GM13976 (cell line): ENCODE measurements at places on chromosomes 12 and 14.

GRCh38 chr12:32647275-32647674 lies 31.8 kb upstream of the DNM1L start:
- no peak for DNase-seq

DNA sequence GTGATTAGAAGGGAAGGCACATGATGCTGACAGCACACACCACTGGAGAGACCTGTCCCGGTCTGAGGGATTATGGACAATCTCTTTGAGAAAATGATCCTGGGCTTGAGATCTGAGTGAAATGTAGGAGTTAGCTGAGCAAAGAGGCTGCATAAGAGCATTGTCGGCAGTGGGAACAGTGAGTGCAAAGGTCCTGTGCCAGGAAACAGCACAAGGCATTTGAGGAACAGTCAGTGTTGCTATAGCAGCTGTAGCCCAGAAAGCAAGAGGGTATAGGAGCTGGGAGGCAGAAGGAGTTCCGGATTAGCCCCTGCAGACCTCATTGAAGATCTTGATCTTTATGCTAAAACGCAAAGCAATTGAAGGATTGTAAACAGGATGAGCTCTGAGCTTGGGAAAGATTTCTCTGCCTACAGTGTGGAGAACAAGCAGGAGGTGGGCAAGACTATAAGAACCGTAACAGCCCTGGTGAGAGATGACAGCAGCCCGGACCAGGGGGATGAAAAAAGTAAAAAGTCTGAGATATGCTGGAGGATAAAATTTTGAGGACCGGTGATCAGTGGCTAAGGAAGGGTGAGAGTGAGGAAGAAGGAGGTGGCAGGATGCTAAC lies 28.5 kb downstream of the CFL2 start:
- DNase-seq, result no peak

DNA sequence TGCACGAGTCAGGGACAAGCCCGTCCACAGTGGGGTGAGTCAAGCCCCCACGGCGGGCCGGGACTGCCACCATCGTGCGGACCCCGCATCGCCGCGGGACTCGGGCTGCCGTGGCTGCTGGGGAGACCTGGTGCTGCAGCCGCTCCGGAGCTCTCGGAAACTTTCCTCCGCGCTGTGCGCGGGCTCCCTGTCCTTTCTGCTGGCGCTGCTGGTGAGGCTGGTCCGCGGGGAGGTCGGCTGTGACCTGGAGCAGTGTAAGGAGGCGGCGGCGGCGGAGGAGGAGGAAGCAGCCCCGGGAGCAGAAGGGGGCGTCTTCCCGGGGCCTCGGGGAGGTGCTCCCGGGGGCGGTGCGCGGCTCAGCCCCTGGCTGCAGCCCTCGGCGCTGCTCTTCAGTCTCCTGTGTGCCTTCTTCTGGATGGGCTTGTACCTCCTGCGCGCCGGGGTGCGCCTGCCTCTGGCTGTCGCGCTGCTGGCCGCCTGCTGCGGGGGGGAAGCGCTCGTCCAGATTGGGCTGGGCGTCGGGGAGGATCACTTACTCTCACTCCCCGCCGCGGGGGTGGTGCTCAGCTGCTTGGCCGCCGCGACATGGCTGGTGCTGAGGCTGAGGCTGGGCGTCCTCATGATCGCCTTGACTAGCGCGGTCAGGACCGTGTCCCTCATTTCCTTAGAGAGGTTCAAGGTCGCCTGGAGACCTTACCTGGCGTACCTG lies 1.1 kb downstream of the PDE3A start:
- DNase-seq, result peak; percentile 35

DNA sequence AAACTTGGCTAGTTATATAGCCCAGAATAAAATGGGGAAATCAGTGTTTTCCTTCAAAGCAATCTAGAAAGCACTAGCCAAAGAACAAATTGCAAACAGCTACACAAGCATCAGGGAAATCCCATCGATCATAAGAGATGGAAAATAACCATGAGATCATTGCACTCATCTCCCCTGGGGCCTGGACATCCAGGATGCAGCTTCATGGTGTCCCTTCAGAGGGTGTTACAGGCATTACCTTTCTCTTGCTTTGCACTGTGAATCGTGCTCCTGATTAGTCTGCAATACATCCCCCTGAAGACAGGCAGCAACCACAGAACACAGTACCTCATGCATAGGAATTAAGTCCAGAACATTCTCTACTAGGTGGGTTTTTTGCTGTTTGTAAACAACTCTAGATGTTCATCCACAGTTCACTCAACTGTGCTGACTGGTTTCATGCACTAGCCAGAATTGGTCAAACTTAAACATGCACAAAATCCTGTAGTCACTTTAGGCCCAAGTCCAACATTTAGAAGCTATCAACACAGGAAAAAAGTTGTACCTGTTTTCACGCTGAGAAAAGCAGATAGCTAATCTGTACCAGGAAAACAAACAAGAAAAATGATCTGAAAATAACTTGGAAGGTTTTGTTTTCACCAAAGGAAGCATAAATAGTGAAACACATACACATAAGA lies 120.1 kb downstream of the ZFP36L1 start:
- no peak for DNase-seq

GRCh38 chr12:63787306-63787705 lies 7.6 kb downstream of the RXYLT1 start:
- no peak for DNase-seq

DNA sequence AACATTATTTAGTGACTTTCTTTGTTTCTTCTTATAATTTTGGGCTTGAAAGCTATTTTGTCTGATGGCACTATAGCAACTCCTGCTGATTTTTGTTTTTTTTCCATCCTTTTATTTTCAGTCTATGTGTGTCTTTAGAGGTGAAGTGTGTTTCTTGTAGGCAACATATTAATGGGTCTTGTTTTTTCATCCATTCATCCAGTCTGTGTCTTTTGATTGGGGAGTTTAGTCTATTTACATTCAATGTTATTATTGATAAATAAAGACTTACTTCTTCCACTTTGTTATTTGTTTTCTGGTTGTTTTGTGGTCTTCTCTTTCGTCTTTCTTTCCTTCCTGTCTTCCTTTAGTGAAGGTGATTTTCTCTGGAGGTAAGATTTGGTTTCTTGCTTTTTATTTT lies 198.0 kb downstream of the CRADD start:
- no peak for DNase-seq

DNA sequence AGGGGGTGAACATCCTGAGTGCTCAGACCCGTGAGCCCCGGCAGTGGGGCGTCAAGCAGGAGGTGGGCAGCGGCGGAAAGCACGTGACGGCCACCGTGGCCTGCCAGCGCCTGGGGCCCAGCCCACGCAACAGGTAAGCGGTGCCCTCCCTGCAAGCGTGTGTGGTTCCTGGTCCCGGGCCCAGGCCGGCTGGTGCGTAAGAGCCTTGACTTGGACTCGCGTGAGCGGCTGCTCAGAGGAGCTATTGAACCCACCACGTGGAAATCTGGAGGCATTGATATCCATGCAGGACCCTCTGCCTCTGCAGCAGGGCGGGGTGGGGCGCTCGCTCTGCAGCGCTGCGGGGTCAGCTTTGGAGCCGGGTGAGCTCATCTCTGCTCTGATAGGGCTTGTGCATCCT lies 277.0 kb downstream of the TMEM132C start:
- DNase-seq, result no peak

DNA sequence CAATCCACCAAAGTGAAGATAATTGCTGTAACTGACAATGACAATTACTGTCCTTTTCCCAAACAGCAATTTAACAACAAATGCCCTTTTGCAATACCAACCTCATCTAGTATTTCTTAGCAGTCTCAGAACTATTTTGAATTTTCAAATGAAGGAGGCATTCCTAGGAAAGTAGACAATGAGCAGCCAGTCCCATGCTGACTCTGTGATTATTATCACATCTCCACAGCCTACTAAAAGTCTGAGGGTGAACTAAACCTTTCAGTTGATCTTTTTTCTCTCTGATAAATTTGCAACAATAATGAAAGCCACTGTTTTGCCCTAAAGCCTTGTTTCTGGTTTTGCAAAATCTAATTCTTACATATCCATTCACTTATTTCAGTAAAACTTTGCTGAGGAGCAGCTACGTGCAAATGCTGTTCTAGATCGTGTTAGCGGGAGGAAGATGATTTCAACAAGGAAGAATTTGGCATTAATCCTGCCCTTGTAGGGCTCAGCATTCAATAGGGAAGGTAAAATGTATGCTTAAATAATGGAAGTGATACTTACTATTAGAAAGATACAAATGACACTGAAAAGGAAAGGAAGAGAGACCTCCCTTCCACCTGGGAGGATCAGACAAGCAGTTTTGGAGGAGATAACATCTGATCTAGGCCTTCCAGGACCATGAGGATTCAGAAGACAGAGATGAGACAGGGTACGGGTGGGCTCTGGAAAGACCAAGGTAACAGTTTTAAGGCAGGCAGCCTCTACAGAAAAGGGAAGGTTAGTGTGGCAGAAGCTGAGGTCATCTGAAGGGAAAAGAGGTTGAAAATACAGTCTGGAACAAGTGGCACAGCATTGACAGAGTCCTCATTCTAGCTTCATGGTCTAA lies 47.4 kb downstream of the SLC38A1 start:
- DNase-seq, result no peak

DNA sequence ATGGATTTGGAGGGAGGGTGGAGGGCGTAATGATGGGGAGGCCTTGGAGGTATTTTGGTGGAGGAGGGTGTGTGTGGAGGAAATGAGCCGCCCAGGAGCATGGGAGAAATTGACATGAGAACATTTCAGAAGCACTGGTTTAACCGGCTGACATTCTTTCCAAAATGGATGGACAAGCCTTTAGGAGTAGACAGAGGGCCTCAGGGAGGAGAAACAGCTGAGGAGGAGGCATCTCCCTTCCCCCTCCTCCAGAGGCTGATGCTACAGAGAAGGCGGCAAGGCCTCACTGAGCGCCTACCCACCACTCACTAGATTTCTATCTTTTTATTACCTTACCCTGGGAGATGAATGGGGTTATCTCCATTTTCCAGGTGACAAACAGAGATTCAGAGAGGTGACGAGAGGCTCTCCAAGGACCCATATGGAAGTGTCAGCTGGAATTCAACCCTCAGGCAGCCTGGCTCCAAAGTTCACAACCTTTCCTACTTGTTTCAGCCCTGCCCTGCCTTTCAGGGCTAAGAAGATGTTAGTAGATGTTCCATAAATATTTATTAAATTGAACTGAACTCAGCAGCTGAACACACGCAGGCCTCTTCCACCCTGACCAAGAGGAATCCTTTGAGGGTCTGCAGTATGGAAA lies 289.6 kb downstream of the ZFP36L1 start:
- DNase-seq, result no peak

DNA sequence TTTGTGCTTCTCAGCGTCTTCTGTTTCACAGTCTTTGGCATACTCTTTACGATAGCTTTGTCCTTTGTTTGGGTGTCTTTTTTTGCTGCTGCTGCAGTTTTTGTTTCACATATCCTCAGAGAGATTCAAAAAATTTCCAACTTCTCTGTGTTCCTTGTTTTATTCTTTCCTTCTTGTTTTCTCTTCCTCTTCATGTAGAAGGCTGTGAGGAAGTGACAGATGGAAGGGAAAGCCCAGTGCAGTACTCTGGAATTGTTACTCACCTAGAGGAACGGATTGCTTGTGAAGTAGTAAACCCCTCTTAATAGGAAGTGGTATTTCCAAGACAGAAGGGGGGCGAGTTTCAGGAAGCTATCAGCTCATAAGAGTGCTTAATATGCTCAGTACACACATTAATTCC lies 1.7 kb downstream of the CREBL2 start:
- no peak for DNase-seq

DNA sequence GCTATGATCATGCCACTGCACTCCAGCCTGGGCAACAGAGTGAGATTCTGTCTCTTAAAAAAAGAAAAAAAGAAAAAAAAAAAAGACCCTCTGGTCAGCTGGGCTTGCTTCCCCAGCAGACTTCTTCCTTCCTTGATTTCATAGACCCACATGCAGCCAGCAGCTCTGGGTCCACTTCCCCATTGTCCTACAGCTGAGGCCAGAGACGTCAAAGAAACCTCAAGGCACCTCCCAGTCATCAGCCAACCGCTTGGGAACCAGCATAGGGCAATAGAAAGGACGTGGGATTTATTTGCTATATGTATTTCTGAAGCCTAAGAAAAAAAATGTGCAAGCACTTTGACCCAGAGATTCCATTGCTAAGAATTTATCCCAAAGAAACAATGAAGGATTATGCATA lies 35.4 kb upstream of the SPPL3 start:
- no peak for DNase-seq

DNA sequence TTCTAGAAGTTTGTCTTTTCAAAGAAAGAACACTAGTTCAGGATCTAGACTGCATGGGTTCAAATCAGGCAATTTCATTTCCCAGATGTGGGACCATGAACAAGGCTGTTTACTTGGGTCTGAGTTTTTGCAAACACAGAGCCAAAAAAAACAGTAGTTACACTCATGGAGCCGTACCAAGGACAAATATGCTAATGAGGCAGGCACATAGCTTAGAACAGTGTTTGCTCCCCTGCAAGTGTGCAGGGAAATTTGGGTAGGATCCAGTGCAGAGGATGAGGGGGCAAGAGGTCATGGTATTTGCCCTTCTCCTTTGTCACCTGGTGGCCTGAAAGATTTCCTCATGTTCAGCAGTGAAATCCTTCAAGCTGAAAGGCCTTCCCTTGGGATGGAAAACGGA lies 860.4 kb downstream of the VRK1 start:
- no peak for DNase-seq

- peak; percentile 71 for DNase-seq
Measured at GRCh38 chr12:45543887-45544286, 185.6 kb upstream of the ARID2 start.

DNA sequence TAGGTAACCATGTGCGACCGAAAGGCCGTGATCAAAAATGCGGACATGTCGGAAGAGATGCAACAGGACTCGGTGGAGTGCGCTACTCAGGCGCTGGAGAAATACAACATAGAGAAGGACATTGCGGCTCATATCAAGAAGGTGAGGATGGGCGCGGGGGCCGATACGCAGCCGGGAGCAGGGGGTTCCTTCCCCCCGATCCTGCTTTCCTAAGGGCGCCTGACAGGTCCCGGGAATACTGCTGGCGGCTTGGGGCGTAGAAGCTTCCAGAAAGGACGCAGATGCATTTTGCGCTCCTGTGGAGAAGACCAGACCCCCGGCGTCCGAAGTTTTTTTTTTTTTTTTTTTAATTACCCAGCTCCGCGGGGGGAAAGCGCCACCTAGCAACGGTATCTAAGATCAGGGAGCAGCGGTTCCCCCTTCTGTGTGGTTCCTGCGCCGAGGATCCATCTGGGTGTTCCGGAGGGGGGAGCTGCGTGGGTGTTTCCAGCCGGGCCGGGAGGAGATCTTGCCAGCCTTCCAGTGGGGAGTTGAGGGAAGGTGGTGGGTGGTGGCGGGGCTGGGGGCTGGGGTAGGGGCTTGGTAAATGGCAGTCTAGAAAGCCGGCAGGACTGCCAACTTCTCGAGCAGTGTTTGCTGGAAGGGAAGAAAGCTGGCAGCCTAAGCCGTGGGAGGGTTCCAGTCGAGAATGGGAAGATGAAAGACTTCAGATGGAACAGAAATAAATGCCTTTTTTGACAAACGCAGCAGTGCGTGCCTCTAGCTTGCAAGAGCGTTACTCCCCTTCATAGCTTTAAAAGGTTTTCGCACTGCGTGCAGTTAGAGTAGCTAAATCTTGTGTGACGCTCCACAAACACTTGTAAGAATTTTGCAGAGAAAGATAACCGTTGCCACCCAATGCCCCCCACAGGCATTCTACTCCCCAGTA lies 764 bp downstream of the DYNLL1 start:
- DNase-seq, result peak; percentile 72

DNA sequence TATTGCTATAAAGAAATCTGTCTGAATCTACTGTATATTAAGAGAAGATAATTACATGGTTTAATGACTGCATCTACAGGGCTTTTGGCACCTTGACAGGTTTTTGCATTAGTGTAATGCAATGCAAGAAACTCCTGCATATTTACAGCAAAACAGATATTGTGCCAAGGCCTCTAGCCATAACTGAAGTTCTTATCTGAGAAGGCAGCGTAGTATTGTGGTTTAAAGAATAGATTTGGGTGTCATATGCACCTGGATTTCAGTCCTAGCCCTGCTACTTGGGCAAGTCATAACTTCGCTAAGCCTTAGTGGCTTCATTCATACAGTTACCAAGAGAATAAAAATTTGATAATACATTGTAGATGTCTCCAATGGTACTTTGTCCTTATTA lies 350.1 kb downstream of the CCDC91 start:
- no peak for DNase-seq
